ENCODE measurements at places on chromosomes 12 and 14. TPM values are rescaled to one million over a fixed set of nuclear protein-coding genes. Genes with fewer than 3 reads are reported as not detected.

Gene HOXC12
- total RNA-seq: not detected

DNA sequence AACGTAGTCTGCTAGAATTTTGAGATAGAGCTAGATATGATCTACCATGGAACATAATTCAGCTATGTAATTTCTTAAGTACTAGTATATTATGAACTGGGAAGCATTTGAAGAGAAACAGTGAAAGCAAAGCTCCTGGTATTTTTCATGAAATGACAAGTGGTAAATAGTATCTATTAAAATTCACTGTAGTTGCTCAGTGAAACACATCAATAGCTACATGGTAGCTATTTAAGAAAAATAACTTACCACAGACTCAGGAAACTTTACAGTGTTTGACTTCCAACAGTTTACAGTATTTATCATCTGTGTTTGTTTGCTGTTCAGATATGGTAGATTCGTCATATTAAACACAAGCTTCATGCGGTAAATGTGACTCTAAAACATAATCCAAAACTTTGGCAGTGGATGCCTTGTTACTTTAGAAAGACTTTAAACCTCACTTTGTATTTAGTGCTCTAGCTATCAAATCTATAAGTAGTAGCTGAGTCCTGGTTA lies 25.2 kb downstream of the WNK1 start:
- no peak for DNase-seq

DNA sequence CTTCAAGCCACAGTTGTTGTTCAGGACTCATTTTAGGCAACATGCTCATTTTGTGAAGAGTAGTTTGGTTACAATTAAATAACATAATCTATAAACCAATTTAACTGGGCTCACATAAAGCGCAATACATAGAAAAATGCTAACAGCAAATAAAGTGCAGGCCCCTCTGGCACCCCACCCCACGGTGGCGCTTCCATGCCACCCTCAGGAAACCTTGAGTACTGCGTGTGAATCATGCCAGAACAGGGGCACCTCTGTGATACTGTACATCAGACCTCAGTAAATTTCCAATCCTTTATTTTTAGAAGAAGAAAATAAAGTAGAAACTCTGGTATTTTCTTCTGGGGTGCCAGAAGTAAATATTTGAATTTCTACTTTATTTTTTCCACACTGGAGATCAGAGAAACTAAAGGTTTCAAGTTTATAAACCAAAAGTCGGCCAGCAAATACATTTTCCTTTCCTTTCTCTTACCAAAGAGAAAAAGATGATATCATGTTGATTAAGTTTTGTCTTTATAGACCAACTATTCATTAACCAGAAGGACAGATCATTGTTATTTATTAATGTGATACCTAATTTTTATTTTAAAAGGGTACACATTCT lies 316.8 kb downstream of the PAWR start:
- DNase-seq: peak; percentile 42

GRCh38 chr12:56021889-56022497 lies 1.1 kb downstream of the IKZF4 start:
- no peak for DNase-seq

DNA sequence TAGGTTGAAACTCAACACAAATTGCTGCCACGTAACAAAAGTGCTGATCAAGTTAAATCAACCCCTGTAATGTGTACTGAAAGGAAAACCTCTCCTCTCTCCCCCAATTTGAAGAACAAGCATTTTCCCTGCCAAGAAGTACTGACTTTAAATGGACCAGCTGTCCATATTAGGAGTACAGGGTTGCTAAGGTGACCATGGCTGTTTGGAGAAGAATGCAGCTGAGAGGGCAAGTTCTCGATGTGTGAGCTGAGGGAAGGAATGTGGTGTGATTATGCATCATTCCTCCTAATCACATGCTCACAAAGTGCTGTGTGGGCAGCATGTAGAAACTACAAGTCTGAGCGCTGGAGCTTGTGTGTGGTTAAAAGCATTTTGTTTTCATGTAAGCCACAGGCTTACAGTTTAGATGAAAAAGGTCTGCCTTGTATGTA lies 50.9 kb upstream of the CCT2 start:
- peak; percentile 84 for DNase-seq
